Stimulated activated CD8-positive, alpha-beta memory T cell treated with anti-CD3 and anti-CD28 coated beads, Interleukin-15, amount 100 ng/mL, for 24 hours (primary cell): ENCODE measurements at places on chromosomes 4 and X.

DNA sequence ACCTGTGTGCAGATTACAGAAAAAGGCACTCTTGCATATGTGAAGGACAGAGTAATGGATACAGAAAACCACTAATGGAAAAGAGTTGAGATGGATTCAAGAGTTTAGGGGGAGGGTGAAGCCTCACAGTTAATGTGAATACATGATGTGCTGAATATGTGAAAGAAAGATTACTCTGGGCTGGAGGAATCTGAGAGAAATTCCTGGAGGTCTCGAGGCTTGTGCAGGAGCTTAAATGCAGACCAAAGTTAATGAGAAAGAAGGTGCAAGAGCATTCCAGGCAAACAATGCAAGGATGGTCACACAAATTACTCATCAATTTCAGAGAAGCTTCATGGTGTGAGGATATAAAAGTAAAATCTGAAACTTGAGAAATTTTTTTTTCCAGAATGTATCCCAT, 768.8 kb downstream of the STPG2 start:
- no peak for DNase-seq

GRCh38 chrX:34659575-34659974, 2.5 kb upstream of the TMEM47 start:
- DNase-seq = no peak

DNA sequence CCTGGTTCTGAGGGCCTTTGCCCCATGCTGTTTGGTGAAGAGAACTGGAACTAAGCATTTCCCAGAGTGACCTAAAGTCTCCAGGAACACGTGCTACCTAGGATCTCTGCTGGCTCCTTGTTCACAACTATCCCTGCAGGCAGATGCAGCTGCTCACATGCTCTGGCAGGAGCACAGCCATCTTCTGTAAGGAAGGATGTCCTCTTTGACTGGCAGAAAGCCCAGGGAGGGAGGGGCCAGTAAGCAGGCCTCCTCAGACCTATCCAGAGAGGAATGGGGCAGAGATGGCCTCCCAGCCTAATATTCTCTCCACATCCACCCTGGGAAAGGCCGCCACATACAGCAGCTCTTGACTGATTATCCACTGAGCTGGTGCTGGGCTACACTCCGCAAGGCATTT, 142.8 kb upstream of the EOLA2 start:
- DNase-seq = no peak

GRCh38 chr4:742742-743311, 37.2 kb downstream of the PCGF3 start:
- peak; percentile 73 for DNase-seq

GRCh38 chr4:154586296-154587033, 4.1 kb downstream of the FGA start:
- DNase-seq = no peak

- DNase-seq = no peak
Observed at GRCh38 chrX:105645667-105646357, 176.5 kb upstream of the NRK start.

GRCh38 chr4:81688085-81688484, 216.4 kb upstream of the RASGEF1B start:
- DNase-seq = no peak

DNA sequence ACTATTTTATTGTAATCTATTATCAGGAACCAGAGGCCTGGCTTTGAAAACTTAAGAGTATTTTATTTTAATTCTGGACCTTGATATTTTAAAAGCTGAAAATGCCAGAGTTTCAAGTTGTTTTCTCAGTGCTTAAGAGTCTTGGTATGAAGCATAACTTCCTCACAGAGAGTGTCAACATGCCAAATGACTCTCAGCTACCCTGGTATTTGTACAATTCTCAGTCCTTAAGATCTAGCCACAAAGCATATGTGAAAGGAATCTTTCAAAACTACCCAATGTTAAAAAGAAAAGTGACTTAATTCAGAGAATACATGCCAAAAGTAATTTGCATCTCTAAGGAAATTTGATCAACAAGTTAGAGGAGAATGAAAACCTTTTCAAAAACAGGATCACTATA, 171.9 kb downstream of the DKK2 start:
- no peak for DNase-seq

GRCh38 chr4:8127051-8127826, 31.4 kb downstream of the ABLIM2 start:
- no peak for DNase-seq

GRCh38 chr4:147749811-147750321, 18.0 kb downstream of the ARHGAP10 start:
- no peak for DNase-seq

DNA sequence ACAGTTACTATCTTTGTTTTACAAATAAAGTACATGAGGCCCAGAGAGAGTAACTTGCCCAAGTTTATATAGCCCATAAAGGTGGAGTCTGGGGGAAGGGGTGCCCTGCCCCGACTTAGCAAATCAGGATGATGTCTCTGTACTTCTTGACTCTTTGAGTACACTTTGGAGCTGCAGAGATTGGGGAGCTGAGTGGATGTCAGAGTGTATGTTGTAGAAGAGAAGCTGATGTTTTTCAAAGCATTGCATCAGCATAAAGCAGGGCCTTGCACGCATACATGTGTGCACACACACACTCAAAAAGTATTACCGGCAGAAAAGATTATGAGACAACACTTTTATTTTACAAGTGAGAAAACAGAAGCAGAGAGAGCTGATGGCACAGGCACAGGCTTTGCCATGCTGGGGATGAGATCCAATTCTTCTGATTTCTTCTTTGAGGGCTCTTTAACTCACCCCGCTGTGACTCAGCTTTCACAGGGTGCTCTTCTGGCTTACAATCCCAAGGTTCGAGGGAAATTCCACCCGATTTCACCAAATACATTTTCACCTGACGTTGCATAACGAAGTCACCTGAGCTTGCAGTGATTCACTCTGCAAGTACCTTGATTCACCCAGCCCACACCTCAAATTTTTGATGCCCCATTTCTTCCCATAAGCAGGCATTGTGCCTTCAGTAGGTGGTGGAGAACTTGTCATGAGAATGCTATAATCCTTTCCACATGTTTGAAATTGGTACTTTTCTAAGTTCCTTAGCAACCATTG, 292.8 kb upstream of the BOD1L1 start:
- DNase-seq = no peak

DNA sequence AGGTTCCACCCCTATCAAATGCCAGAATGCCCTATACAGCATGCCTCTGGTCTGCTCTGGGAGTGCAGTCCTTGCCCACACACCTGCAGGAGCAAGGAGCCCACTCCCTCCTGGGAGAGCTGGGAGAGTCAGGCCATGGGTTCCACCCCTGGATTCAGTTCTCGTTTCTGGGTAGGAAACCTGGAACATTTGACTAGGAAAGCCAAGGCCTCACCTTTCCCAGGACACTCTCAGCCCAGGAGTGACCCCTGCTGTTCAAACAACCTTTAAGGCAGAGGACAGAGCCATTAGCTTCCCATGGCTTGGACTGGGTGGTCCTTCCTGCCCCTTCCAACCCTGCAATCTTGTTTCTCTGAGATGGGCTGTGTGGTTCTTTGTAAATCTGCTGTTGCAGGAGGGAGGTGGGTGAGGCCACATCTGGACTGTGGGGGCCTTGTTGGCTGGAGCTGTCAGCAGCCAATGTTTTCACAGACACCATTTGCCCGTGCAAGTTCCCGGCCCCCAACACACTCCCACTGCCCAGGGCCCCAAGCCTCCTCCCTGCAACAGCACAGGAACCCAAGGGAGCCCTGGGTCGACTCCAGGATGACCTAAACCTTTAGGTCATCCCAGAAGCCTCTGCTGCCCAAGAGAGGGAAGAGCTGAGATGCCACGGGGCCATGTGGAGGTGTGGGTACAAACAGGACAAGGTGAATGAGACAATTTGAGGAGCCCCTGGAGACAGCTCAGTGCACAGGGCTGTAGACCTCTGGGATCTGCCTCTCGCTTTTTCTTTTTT, 104.4 kb downstream of the PJA1 start:
- no peak for DNase-seq

DNA sequence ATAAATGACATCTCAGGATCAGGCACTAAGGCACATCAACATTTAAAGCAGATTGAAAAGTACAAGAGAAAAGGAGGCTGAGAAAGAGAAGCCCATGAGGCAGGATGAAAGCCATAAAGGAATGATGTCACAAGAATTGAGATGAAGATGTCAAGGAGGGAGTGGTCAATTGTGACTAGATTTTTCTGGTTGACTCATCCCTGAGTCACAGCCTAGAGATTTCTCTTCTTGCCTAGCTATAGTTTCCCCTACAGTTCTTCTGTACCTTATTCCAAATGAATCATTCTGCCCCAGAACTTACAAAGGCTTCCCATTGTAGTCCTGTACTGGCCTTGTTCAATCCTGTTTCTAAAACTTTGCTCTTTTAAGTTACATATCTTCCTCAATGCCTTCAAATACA, 3.4 kb upstream of the USP53 start:
- no peak for DNase-seq

- DNase-seq = no peak
Observed at GRCh38 chr4:128565565-128566186, 243.8 kb upstream of the JADE1 start.

DNA sequence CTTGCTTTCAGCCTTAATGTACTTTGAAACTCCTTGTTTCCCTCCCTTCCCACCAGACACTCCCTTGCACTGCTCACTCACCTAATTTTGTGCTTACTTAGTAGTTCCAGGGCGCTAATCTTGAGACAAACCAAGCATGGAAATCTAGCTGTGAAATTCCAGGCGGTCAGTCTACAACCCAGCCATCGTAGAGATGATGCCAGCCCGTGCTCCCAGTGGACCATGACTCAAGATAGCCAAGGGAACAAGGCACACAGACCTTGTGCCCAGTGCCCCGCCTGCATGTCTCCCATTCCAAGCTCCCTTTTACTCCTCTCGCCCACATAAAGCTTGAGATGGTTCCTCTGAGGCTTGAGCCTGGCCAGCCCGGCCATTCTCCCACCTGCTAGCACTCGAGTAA, 11.1 kb downstream of the TREX2 start:
- DNase-seq = no peak

- no peak for DNase-seq
Observed at GRCh38 chr4:94434505-94434904, 17.2 kb upstream of the PDLIM5 start.

DNA sequence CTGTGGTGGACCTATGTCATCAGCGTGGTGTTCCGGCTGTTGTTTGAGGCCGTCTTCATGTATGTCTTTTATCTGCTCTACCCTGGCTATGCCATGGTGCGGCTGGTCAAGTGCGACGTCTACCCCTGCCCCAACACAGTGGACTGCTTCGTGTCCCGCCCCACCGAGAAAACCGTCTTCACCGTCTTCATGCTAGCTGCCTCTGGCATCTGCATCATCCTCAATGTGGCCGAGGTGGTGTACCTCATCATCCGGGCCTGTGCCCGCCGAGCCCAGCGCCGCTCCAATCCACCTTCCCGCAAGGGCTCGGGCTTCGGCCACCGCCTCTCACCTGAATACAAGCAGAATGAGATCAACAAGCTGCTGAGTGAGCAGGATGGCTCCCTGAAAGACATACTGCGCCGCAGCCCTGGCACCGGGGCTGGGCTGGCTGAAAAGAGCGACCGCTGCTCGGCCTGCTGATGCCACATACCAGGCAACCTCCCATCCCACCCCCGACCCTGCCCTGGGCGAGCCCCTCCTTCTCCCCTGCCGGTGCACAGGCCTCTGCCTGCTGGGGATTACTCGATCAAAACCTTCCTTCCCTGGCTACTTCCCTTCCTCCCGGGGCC, 1.2 kb downstream of the GJB1 start:
- DNase-seq = no peak

- no peak for DNase-seq
Observed at GRCh38 chr4:34422472-34423175, 1821.7 kb downstream of the ARAP2 start.

DNA sequence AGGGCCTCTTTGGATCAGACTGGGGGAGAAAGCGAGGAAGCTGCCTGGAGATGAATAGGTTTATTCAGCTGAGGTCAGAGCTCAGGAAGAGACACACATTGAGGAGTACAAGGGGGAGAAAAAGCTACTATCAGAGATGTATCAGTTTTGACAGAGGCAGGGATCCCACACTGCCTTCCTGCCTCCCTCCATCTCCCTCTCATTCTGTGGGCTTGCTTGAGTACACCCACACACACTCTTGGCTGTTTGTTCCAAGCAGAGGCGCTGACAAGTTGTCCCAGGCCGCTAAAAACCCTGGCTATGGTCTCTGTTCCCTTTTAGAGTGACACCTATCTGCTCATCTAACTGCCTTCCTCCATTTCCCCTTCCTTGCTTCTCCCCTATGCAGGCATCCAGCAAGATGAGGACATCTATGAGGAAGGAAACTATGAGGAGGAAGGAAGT, 5.2 kb downstream of the TSPYL2 start:
- DNase-seq = no peak

DNA sequence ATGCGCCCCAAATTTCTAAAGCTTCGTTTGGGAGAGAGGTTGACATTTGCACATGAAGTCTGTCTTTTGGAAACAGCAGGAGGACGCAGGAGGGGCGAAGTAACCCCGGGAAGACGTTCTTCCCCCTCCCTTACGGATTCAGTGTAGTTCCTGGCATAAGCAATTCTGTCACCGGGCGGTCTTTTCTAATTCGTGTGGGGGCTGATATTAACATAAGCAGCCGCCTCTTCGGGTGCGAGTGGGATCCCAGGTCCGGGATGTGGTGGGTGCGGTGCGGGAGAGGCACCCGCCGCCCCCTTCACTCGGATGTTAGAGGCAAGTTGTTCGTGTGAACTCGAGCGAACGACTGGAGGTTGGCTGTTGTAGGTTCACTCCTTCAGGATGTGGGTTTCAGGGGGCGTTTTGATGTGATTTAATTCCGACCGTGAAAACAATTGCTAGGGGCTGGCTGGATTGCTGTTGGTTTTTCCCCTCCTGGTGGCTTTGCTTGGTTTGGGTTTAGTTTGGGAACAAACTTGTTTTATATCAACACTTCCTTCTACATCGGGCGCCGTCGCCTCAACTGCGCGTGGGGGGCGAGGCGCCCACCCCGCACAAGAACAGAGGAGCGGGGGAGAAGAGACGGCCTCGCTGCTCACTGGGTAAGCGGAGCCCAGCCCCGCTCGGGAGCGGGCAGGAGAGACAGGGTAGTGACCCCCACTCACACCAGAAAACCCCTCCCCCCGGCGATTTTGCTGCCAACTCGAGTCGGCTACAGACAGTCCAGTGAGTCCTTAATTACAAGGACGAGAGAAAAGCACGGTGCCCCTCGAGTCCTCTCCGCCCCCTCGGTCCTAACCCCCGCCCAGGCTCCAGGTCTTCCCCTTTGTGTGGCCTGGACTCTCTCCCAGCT, 2.9 kb upstream of the LEF1 start:
- no peak for DNase-seq

- no peak for DNase-seq
Observed at GRCh38 chrX:11890836-11891514, 132.9 kb downstream of the MSL3 start.

- DNase-seq = no peak
Observed at GRCh38 chr4:57023104-57023503, 44.4 kb downstream of the POLR2B start.

DNA sequence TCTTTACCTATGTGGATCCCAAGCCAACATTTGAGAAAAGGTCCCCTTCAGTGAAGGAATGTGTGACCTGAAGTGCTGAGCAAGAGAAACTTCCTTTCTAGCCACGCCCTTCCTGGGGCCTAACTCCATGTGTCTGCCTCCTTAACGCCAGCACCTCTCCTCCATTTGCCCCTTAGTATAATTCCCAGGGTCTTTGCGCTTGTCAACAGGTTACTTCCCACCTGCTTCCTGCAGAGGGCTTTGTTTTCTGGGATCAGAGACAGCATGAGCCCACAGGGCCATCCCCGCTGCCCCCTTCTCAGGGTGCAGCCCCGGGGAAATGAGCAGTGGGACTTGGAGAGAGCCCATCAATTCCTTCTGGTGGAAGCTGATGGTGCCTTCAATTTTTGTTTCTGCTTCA, 45.9 kb upstream of the DRD5 start:
- DNase-seq = no peak
